Activated CD8-positive, alpha-beta memory T cell treated with anti-CD3 and anti-CD28 coated beads for 36 hours (primary cell): ENCODE measurements at places on chromosomes 1 and 21. TPM values are rescaled to one million over a fixed set of nuclear protein-coding genes. Genes with fewer than 3 reads are reported as not detected.

Gene CALML6
- total RNA-seq: 0.78 TPM

Gene AKNAD1
- not detected for total RNA-seq

Gene B3GALT5
- total RNA-seq: not detected

Gene ERI3
- total RNA-seq: 53.4 TPM

Gene MPZ
- 2.6 TPM for total RNA-seq

Gene S100A7A
- not detected for total RNA-seq

Gene DRAXIN
- total RNA-seq: 0.06 TPM

Gene CCDC17
- 1.3 TPM for total RNA-seq

Gene CELF3
- total RNA-seq: not detected

Gene NFASC
- 0.08 TPM for total RNA-seq

Gene ATAD3C
- total RNA-seq: 1.3 TPM

Gene OSCP1
- 2.3 TPM for total RNA-seq

Gene LRRC53
- not detected for total RNA-seq

Gene S100A1
- not detected for total RNA-seq

Gene TIE1
- total RNA-seq: 0.59 TPM

Gene TCP10L
- 0.15 TPM for total RNA-seq

Gene PIGR
- total RNA-seq: 0.31 TPM

Gene L1TD1
- not detected for total RNA-seq

Gene EIF4G3
- total RNA-seq: 56.5 TPM

Gene CITED4
- total RNA-seq: 1.9 TPM

Gene RGS21
- total RNA-seq: not detected

Gene MARK1
- total RNA-seq: not detected

Gene OMA1
- total RNA-seq: 11.5 TPM

Gene DTL
- total RNA-seq: 89.7 TPM

Gene GBP2
- total RNA-seq: 197 TPM

Gene MSH4
- total RNA-seq: 0.55 TPM

Gene IFI44L
- 1.2 TPM for total RNA-seq

Gene SLC45A1
- total RNA-seq: 0.50 TPM

Gene AADACL4
- not detected for total RNA-seq

Gene LRRC3
- total RNA-seq: 1.0 TPM

Gene SAMD11
- total RNA-seq: not detected

Gene MXRA8
- 0.55 TPM for total RNA-seq

Gene LRRIQ3
- total RNA-seq: 2.5 TPM

Gene RAB42
- not detected for total RNA-seq

Gene LCE6A
- total RNA-seq: not detected

Gene PDC
- total RNA-seq: not detected

Gene BTG2
- total RNA-seq: 95.3 TPM

Gene TTC34
- total RNA-seq: 1.0 TPM

Gene RNF186
- not detected for total RNA-seq

Gene SERPINC1
- total RNA-seq: not detected

Gene UBXN10
- total RNA-seq: 0.78 TPM

Gene ZNF436
- 4.0 TPM for total RNA-seq
